ENCODE measurements at places on chromosomes 16 and 17.
A peak's percentile ranks its signal among the peaks of the same experiment; 100 is the strongest.

DNA sequence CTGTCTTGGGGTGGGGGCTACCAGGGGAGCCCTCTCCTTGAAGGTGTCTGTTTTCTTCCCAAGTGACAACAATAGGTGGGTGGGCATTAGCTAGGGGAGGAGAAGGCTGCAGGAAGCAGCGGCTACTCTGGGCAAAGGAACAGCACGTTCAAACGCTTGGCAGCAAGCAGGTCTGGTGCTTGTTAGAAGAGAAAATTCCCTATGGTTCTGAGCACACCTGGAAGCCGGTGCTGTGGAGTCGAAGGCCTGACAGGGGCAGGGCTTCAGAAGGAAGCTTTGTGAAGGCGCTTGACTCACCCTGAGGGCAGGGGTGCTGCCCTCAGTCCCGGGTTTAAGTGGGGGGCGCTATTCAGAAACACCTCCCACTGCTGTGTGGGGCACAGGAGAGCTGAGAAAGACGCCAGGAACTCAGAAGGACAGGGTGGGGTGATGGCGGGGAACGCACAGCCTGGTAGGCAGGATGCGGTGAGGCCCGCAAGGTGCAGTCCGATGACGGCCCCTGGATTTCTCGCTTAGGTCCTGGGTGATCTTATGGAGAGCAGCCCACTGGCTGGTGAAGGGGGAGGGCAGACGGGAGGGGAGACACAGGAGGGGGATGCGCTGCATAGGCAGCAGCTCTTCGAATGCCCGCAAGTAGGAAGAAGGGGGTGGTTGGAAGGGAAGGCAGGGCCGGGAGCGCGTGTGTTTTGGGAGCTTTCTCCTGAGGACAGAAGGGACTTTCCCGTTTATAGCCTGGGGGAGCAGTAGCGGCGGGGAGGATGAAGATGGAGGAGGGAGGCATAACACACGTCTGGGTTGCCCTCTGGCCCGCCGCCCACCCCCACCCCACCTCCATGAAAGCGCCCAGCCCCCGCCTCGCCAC is 3.2 kb downstream of the GJD3 start:
- no peak for DNase-seq

DNA sequence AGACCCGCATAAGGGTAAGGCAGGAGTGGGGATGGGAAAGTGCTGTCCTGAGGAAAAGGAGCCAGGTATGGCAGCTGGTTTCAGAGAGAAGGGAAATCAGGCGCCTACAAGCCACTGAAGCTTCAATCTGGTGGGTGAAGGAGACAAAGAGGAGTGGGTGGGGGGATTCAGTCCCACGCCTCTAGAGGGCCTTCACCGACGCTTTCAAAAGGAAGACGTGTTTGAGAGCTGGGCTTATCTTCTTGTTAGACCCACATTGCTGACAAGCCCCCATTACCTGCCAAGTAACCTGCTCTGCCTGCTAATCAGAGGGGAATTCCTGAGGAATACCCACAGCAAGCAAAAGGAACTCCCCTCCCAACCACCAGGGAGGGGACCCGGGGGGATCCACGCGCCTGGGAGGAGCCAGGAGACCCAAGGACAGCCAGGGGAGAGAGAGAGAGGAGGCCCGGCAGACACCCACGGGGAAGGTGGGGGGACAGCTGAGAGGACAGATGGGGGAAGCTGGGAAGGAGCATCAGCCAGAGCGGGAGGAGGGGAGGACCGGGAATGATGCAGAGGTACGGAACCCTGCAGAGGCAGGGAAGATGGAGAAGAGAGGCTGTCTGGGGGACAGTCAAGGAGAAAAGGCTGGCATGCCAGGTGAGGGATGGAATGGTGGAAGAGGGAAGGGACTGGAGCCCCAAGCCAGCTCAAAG is 1.0 kb downstream of the MTMR4 start:
- DNase-seq: no peak

DNA sequence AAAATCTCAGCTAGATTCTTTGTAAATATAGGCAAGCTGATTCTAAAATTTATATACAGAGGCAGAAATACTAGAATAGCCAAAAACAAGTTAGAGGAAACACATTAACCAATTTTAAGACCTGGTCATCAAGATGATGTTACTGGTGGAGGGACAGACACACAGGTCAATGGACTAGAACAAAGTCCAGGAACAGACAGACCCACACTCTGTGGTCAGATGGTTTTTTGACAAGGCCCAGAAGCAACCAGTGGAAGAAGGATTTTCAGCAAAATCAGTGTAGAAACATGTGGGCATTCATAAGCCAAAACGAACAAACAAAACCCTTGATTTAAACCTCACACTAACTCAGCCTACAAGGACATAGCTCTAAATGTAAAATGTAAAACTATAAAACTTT is 99.7 kb upstream of the METRNL start:
- no peak for DNase-seq

GRCh38 chr16:74757349-74757748 is 17.3 kb downstream of the FA2H start:
- no peak for DNase-seq

DNA sequence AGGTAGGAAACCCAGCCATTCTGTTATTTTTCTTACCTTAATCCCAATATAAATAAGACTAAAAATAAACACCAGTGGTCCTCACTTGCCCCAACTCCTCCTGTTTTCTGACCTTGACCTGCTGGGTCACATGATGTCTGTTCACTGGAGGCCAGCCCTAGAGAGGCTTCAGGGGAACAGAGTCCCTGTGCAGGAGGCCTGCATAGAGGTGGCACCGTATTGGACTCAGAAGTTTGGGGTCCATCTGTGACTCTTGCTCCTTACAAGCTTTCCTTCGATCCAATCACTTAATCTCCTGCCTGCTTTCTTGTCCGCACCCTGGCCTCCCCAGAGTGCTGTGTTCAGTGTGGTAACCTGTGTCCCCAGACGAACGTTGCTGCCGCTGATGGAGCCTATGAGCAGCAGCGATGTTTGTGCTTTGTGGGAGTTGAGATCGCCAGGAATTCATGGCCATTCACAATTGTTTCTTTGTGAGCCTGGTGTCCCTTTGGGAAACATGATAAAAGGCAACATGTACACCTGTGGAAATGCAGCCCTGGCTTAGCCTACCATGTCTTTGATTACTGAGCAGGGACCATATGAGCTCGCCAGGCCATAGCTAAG is 4.7 kb downstream of the IGSF6 start:
- no peak for DNase-seq

- DNase-seq: peak; percentile 64
These were observed at the start of gene AKTIP for GRCh38 chr16:53502331-53503269. AKTIP (minus strand) TSS chr16:53503209; CDS start chr16:53500259, 2,950 bp downstream.
